ENCODE measurements at places on chromosomes 3 and 15.

GRCh38 chr15:88282614-88283013, 26.1 kb upstream of the NTRK3 start:
- DNase-seq: no peak

DNA sequence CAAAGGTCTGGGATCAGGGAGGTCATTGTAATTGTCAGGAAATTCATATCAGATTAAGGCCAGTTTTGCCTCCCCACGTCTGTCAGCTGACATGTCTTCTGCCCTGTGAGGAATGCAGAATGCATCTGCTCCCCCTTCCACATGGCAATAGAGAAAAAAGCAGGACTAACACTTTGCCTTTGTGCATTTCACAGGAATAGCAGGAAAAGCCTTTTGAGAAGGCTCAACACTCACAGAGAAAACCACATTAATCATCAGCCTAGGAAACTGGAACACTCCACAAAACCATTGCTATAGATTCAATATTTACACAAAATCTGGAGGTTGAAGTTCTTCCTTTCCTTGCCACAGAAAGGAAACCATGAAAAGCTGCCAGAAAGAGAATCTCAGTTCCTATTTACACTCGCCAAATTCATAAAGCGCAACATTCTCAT, 165.2 kb upstream of the HES1 start:
- DNase-seq: no peak

DNA sequence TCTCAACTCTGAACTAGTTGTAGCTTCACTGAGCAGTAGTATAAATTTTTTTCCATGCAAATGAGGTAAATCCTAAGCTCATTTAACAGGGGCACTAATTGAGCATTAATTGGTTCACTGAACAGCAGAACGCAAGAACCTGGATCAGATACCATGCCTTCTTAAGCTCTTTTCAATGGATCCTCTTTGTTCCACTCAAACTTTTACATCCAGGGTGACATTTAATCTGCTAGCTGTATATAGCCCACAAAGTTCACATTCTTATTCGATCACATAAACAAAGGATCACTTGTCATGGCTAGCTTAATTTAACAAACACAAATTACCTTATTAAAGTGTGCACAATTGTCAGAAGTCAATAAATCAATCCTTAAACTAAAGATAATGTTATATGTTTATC, 281.6 kb downstream of the CNTN6 start:
- DNase-seq: no peak

GRCh38 chr15:67831363-67831762, 6.1 kb downstream of the SKOR1 start:
- DNase-seq: no peak

GRCh38 chr3:88030210-88030609, 28.6 kb downstream of the CGGBP1 start:
- no peak for DNase-seq

DNA sequence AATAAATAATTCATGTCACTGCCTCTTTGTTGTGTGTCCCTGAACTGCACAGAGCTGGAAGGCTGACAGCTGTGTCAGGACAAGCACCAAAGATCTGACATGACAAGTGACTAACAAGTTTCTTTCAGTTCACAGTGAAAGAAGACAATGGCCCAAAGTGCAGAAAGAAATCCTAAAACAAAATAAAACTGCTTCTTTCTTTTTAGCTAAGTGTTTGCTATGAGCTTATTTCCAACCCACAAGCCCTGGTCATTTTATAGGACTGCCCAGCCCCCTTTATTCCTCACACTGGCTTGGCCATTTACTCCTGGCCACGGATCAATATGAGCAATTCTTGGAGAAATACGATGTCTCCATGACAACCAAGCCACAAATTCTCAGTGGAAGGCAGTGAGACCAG, 238.5 kb downstream of the WDR72 start:
- DNase-seq: no peak

DNA sequence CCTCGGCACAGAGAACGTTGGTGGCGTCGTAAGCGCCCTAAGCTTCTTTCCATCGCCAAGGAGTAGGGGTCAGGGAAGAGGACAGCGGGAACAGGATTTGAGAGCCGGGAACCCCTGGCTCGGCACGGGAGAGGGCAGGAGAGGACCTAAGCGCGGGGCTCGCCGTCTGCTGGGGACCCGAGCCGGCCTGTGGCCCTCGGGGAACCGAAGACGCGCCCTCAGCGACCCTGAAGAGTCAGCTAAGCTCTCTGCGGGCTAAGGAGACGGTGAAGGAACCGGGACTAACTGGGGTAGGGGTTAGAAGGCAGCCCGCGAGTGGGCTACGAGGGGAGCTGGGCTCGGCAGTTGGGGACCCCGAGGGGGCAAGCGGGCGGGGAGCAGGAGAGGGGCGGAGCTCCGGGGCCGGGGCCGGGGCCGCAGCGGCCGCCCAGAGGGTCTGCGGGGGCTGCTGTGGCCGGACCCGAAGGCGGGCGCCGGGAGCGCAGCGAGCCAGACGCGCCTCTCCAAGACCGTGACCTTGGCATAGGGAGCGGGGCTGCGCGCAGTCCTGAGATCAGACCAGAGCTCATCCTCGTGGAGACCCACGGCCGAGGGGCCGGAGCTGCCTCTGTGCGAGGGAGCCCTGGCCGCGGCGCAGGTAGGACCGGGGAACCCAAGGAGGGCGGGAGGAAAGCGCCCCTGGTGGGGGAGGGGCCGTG, 574 bp downstream of the CASR start:
- DNase-seq: no peak

DNA sequence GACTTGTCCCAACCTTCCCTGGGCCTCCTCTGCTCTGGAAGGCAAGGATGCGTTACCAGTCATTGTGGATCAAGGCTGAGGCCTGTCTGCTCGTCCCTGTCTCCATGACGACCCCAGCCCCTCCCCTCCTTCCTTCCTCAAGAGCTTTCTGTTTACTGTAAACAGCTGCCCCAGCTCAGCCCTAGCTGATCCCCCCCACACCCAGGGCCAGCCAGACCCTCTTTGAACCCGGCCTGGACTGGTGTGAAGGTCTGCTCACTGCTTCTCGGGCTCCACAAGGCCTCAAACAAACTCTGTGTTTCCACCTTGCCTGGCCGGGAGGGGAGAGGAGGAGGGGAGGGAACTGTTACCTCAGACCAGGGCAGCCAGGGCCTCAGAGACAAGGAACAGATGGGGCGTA, 16.9 kb downstream of the VPS18 start:
- no peak for DNase-seq

- DNase-seq: no peak
Measured at GRCh38 chr3:152316318-152316717, 47.6 kb downstream of the MBNL1 start.

Measured in T-helper 1 cell (primary cell).